ENCODE measurements at places on chromosomes 5 and 9.
A peak's percentile ranks its signal among the peaks of the same experiment; 100 is the strongest.

DNA sequence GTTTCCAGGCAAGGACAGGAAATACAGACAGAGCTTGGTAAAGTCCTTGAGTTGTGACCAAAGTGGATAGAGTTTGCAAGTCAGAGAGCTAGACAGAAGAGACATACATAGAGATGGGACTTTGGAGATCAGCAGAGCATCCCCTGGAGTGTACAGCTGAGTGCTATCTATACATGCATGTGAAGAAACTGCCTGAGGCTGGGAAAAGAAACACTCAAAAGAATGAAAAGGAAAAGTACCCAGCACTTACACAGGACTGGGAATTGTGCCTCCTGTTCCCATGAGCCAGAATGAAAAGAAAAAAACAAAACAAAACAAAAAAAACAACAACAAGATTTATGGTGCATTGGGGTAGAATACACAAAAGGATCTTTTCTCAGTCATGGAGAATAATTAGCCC, 606.4 kb downstream of the ZNF608 start:
- no peak for DNase-seq

DNA sequence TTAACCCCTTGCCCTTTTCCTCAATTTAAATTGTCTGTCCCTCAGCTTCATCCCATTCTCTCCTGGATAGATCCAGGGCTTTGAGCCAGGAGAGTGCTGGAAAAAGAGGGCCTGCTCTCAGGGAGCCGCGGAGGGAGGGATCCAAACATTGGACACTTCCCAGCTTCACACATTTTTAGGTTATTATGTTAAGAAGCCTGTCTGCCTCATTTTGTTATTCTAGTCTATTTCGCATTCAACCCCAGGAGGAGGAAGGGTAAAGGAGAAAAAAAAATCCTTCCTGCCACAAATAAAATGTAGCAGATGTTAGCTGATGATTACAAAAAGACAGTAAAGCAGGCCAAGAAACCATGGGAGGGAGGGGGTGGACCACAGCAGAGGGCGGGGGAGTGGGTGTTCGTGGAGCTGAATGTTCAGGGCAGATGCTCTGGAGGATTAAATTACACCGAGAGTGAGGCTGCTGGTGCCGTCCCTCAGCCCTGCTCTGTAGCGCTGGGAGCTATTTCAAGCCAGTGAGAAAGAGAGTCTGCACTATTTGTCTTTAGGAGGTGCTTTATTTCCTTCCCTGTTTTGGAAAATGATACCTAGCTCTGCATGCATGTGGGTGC, 60.6 kb upstream of the ZFR start:
- peak; percentile 86 for DNase-seq

DNA sequence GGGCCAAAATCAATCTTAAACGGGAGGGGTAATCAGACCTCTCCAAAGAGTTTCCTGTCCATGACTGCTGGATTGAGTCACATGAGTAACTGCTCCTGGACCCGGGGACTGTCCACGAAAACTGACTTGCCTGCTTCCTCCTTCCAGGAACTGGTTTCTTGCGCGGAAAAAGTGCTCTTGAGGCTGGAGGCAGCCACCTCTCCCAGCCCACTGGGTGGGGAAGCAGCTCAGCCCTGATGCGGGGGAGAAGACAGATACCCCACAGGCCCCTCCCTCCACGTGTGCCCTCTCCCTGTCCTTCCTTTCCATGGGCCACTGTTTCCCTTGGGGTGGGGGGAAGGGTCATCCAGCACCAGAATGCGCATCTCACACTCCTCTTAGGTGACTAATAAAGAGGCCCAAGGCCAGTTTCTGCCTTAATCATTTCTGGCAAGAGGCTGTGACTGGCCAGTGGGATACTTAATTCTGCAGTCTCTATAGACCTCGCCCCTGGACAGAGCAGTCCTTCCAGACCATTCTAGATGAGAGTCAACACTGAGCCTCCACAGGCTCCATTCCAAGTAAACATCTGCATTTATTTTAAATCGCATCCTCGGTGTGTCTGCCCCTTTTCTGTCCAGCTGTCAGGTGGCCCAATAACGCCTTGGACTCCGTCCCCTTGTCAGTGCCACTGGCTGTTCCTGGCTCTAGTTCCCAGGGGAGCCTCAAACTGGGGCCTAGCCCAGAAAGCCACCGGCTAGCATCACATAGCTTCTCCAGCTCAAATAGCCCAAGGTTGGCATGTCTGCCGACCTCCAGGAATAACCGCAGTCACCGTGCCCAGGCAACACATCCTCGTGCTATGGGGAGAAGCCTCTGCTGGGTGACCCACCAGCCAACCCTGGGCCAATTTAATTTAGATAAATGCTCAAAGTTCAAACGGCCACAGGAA, 12.0 kb downstream of the REXO4 start:
- DNase-seq = no peak

DNA sequence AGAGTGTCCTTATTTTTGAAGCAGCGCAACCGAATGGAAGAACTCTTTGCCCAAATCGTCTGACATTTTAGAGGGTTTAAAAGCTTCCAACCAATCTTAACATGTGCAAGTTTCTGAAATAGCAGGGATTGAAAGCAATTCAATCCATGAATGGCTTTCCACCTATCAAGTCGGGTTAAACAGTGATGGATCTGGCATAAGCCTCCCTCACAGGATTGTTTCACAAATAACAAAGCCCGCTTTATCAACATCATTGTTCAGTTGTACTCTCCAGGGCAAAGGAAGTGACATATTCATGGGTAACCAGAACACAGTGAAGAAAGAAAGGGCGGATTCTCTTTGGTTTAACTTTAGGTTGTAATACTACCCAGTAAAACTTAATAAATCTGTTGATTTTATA, 497.3 kb downstream of the MTRR start:
- no peak for DNase-seq

Measured in SK-N-SH (cell line).